ENCODE measurements at places on chromosomes 2 and 18.

GRCh38 chr2:74682501-74682900, 28.5 kb downstream of the SEMA4F start:
- DNase-seq: no peak

- DNase-seq: peak; percentile 66
Measured at GRCh38 chr2:218003981-218004419, 1.2 kb upstream of the TNS1 start.

DNA sequence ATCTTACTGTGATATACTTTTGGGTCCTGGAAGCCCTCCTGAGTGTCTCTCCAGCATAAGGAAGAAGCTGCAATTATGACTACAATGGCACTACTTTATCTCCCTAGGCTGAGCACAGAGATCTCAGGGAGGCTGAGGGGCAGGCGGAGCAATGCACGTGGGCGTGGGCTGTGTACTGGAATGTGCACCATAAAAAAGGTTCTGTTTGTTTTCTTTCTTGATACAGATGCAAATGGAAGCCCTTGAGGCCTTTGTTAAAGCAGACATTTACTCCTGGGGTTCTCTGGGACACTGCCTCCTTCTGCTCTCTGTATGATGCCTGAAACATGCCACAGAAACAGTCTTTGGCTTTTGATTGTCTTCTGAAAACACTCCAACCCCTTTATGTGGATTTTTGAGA, 79.1 kb upstream of the DLX2 start:
- peak; percentile 35 for DNase-seq

DNA sequence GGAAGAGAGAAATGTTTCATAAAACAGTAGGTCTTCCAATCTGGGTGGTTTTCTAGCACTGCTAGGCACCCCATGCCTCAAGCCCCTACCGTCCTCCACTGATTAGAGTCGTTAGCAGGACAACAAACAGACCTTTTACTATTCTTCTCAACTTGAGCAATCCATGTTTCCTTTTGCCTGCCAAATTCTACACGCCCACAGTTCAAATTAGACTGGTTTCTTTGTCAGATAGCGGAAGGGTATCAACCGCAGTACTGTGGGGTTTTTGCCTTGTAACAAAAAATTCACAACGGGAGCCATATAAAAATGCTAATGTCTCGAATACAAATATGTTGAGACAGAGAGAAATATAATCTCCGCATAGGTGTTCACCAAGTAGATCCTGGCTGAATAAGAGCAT, 59.9 kb downstream of the VIT start:
- DNase-seq: no peak

- peak; percentile 71 for DNase-seq
Measured at GRCh38 chr2:162677476-162677875, 161.1 kb downstream of the KCNH7 start.

DNA sequence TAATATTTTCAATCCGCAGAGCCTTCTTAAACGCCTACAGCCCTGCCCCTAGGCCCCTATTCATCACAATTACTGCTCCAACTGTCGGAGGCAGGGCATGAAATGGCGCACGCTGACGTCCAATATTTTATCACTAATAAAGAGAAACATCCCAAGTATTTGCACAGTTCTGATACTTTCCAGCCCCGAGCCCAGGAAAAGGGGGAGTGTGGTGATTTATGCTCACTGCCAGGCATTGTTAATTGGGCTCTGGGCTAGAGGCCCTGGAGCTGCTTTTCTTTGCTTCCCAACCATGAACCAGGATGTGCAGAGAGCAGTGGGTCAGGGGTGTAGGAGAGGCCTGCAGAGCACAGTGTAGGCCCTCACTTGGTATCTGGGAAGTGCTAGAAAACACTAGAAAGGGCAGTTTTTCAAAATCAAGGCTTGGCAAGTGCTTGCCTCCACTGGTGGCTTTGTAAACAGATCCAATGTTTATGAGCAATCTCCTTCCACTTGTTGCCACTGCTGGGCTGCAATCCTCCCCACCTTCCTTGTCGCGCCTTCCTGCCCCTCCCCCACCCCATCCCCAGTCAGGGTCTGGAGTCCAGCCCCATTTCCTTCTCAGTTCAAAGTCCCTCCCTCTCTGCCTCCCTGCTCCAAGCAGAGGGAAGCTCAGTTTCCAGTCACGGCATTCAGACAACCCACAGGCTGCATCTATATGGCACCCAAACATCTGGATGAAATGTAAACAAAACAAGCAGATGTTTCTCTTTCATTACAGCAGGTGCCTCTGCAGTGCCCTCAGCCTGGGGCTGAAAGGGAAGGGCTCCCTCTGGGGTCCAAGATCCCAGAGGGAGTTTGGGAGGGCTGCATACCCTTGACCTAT, 83.9 kb upstream of the PKDCC start:
- DNase-seq: peak; percentile 77

DNA sequence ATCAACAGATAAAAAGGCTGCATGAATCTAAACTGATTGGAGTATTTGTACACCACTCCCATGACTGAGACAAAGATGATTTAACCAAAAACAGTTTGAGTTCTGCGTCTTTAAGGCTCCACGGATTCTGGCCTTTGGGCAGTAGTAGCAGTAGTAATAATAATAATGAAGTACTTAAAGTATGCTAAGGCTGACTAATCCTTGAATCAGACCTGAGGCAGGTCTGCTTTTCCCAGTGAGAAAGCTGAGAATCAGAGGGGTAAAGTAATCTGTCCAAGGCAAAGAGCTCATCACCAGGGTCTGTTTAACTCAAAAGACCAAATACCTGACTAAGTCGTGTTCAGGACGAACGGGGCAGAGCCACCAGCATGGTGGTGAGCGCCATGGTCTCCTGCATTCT, 61.4 kb downstream of the ID2 start:
- no peak for DNase-seq

GRCh38 chr18:44946529-44947113, 265.9 kb downstream of the SETBP1 start:
- DNase-seq: no peak

All from amniotic epithelial cell (primary cell).